ENCODE measurements at places on chromosomes 12 and 14.

DNA sequence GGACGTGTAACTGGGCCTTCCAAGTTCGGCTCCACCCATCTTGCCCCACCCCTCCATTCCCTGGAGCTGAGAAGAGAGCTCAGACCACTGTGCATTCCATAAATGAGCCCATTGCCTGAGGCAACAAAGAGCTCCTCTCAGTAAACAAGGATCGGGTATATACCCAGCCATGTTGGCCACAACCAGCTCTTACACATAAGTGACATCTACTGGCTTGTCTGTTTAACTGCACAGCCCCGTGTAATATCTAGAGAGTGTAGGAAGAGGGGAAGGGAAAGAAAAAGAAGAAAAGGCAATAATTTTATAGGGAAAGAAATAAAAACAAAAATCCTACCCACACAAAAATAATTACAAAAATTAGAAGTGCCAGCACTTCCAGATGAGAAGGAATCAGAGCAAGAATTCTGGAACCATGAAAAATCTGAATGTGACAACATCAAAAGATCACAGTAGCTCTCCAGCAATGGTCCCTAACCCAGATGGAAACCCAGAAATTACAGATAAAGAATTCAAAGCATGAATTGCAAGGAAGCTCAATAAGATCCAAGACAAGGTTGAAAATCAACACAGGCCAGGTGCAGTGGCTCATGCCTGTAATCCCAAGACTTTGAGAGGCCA is 308.1 kb downstream of the RPAP3 start:
- peak; percentile 21 for DNase-seq

- no peak for DNase-seq
These were observed 168.2 kb upstream of the SSTR1 start for GRCh38 chr14:38039496-38039895.

DNA sequence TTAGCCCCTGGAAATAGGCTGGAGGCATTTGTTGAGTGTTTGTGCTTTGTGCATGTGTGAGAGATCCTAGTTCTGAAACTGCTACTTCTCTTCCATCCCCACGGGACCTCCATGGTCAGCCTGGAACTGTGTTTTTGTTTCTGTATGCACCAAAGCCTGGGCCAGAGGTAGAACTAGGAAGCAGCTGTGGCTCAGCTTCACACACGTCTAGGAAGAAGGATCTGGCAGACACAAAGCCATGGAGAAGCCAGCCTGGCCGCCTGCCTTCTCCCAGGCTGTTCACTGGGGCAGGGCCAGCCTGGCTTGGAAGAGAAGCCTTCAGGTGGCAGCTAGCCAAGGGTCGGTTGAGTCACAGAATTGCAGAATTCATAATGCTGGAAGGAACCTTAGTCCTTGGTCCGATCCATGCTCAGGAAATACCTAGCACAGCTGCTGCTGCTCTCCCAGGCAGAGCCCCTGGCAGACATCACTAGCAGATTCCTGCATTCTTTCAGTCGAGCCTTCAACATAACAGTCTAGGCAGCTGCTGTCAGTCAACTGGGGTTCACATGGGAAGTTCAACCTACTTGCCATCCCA is 27.0 kb downstream of the RIN3 start:
- DNase-seq: no peak

- DNase-seq: no peak
These were observed 37.3 kb downstream of the JAG2 start for GRCh38 chr14:105131241-105131640.

GRCh38 chr14:62373944-62374343 is 611.7 kb downstream of the SNAPC1 start:
- DNase-seq: no peak

DNA sequence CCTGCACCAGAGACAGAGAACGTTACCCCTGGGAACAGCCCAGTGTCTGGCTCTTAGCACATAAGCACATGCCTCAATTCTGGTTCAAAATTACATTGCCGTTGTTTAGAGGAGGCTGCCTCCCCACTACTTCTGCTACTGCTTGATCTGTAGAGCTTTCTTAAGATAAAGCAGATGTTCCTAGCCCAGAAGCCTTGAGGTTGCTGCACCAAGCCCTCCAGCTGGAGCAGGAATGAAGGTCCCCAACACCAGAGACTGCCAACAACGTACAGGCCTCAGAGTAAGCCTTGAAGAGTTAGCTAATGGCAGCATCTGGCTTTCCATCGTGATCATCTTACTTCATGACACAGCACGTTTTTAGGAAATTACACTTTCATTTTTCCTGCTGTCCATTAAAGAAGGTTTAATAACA is 34.7 kb upstream of the AMIGO2 start:
- no peak for DNase-seq

DNA sequence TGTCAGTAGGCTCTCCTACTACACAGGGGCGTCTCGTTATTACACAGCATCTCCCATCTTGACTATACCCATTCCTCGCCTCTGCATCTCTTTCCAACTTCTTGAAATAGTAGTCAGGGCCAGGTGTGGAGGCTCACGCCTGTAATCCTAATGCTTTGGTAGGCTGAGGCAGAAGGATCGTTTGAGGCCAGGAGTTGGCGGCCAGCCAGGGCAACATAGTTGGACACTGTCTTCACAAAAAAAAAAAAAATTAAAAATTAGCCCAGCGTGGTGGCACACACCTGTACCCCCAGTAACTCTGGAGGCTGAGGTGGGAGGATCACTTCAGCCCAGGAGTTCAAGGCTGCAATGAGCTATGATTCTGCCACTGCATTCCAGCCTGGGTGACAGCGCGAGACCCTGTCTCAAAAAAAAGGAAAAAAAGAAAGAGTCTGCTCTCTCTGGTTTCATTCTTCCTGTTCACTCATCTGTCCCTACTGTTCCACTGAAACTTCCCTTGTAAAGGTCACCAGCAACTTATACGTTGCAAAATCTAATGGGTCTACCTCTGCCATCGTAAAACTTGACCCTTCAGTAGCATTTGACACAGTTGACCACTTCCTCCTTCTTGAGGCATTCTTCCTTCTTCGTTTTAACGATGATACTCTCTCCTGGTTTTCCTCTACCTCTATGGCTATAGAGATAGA is 41.0 kb upstream of the PTGR2 start:
- DNase-seq: peak; percentile 5

GRCh38 chr12:100329800-100330199 is 27.1 kb upstream of the SLC17A8 start:
- no peak for DNase-seq

- DNase-seq: peak; percentile 12
These were observed 39.9 kb downstream of the ATL1 start for GRCh38 chr14:50599700-50600444.

DNA sequence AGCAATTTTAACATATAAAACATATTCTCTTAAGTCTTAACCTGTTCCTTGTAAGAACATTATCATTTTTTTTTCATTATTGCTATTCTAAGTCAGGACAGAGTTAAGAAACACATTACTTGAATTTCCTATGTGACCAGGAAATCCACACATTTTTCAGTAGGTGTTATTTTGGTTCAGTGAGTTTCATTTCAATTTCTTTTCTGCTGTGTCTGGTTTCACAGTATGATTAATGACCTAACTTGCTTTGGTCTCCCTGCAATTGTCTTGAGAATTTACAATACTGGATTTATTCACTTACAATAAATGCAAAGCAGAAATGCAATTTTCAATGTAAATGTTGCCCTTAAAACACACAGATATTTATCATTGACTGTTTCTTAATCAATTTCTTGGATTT is 396.9 kb upstream of the TMTC1 start:
- DNase-seq: no peak

DNA sequence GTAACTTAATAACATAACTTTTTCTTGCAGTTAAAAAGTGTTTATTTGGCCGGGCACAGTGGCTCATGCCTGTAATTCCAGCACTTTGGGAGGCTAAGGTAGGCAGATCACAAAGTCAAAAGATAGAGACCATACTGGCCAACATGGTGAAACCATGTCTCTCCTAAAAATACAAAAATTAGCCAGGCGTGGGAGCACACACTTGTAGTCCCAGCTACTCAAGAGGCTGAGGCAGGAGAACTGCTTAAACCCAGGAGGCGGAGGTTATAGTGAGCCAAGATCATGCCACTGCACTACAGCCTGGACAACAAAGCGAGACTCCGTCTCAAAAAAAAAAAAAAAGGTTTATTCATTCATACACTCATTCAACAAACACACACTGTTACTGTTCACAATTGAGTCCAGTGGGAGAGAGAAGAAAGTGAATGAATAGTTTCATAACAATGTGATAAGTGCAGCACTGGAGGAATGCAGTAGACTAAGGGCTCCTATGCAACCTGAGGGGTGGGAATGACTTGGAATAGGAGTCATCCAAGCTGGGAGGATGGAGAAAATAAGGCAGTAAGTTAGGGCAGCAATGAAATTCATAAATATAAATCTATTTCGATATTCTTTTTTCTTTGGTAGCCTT is 19.8 kb downstream of the DAD1 start:
- no peak for DNase-seq

- no peak for DNase-seq
These were observed 9.6 kb downstream of the PFKM start for GRCh38 chr12:48128800-48129199.

DNA sequence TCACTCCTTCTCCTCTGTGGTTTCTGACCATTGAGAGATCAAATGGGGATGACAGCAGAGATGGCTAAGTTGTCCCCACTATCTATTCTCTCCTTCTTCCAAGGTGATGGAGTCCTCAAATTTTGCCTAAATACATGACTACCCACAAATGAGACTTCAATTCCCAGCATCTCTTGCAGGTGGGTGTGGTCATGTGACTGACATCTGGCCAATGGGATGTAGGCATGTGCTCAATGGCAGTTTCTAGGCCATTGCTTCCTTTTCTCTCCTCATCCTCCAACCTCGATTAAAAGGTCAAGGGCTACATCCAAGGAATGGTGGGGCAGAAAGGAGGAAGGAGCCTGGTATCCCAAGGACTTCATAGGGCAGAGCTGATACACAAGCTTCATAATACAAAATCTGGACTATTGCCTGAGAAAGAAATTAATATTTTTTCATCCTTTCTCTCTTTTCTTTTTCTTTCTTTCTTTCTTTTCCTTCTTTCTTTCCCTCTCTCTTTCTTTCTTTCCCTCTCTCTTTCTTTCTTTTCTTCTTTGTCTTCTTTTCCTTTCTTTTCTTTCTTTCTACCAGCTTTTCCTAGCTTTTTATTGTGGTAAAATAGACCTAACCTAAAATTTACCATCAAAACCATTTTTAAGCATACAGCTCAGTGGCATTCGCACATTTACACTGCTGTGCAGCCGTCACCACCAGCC is 100.9 kb upstream of the PRB2 start:
- DNase-seq: no peak

DNA sequence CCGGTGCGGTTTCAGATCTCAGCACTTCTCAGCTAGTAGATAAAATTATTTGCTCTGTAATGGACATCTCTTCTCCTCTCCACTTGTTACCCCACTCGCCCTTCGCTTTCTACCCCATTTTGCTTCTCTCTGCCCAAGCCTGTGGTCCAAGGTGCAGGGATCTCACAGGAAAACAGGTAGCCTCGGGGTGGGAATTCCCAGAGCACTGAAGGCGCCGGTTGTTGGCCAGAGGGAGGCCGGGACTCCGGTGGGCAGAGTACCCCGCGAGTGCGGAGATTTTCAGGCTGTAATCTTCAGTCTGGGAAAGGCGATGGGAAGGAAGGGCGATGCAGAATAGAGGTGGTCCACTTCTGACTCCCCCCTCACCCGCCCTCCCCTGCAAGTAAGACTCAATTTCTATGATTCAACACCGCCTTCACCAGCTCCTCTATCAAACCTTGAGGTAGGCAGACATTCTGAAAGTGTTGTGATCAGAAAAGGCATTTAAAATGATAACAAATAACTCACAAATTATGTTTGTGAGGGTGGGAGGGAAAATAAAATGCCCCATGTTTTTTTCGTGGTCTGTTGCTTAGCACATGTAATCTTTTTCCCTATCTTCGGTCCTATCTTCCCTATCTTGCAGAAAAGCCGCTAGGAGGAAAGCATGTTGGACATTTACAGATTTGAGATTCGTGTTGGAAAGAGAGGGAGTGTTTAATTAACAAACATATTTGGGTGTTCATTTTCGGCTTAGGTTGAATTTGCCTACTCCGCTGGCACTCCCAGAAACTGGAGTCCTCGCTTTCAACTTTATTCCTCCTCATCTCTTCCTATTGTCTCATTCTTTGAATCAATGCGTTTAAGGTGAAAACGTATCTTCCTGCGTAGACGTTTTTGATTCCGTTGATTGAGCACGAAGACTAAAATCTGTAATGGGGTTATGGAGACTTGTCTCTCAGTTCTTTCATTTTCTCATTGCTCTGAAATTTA is 8.5 kb downstream of the FOXG1 start:
- DNase-seq: no peak

DNA sequence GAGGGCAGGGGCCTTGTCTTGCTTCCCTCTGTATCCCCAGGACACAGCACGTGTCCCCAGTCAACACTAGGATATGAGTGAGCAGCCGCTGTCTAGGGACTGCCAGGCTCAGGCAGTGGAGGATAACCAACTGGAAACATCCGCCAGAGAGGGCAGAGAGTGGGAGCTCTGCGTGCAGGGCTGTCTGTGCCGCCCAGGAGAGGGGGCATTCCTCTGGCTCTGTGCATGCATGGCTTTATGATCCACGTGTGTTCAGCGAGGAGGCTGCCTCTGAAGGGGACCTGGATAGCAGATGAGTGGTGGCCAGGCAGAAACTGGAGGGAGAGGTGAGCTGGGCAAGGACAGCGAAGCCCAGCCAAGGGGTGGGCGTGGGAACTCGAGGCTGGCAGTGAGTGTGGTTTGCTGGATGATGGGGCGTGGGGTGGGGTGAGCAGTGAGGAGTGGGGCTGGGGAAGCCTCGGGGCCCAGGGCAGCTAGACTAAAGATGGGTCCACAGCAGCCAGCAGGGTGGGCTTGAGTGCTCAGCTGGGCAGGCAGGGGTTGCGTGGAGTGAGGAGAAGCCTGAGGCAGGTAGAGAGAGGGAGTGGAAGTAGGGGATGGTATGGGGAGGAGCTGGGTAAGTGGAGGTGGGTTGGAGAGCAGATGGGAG is 72.9 kb downstream of the PRIMA1 start:
- no peak for DNase-seq

DNA sequence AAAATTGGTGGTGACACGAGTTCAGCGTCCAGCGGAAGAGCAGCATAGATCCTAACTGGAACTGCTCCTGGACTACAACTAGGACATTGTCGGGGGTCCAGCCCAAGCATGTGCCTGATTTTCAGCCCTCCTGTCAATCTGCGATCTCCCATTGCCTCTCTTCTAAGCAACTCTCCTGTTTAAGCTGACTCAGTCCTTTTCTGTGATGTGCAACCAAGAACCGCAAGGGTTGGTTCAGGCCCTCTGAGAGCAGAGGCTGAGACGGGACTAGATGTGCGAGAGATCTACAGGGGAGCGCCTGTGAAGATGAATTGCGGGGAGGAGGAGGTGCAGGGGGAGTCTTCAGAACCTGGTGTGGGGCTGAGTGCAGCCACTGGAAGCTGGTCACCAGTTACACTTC is 3.7 kb upstream of the PAPLN start:
- DNase-seq: peak; percentile 71

All from RPMI8226 (cell line).